ENCODE measurements at places on chromosomes 3 and 15.

DNA sequence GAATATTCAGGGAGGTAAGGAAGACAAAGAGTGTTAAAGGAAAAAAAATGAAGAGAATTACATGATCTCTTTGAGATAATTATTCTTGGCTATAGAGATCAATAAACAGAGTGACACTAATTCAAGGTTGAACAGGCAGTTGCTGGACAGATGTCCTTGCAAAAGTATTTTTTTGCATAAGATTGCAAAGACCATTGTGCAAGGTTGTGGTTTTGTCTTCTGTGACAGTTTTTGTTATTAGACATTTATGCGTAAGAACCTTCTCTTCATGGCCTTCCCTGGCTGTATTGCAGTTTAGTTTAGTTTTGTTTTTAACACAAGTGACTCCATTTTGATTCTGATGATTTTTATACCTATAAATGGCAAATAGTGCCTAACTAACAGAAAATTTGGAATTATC, 682.8 kb upstream of the ARPP21 start:
- no peak for DNase-seq

DNA sequence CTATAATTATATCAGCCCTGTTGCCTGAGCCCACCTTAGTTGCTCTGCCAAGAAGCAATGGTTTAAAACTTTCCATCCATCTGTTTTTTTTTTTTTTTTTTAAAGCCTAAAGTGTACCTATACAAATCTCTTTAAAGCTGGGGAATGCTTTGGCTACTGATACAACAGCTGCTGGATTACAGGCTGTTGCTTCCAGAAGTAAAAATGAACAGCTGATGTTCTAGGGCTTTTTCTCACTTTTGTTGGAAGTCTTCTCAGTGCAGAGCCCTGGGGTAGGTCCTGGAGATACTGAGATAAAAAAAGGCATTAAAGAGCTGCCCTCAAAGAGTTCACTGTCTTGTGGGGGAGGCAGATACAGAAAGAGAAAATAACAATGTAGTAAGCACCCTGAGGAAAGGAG, 218.1 kb downstream of the NLGN1 start:
- DNase-seq: no peak

DNA sequence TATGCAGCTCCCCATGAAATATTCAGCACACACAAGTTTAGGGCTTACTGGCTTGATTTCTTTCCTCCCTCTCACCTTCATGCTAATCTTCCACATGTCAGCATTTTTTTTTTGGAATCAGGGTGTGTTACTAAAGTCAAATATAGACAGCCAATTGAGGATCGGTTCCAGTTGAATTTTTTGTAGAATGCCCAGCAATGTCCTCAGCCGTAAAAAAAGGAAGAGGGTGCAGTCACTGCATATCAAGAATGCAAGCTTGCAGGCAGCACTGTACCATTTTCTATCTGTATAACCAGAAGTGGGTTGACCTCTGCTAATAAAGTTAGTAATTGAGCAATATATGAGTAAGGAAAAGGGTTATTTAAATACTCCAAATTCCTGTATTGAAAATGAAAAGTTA, 51.4 kb upstream of the CHMP2B start:
- no peak for DNase-seq

- no peak for DNase-seq
Measured at GRCh38 chr15:70863450-70864218, 9.7 kb upstream of the LARP6 start.

GRCh38 chr15:51879555-51879954, 50.1 kb downstream of the TMOD3 start:
- no peak for DNase-seq

- no peak for DNase-seq
Measured at GRCh38 chr3:28334552-28334951, 14.0 kb upstream of the ZCWPW2 start.

- DNase-seq: no peak
Measured at GRCh38 chr15:70240082-70240481, 142.4 kb upstream of the TLE3 start.

GRCh38 chr3:66785191-66785909, 212.8 kb upstream of the KBTBD8 start:
- no peak for DNase-seq

DNA sequence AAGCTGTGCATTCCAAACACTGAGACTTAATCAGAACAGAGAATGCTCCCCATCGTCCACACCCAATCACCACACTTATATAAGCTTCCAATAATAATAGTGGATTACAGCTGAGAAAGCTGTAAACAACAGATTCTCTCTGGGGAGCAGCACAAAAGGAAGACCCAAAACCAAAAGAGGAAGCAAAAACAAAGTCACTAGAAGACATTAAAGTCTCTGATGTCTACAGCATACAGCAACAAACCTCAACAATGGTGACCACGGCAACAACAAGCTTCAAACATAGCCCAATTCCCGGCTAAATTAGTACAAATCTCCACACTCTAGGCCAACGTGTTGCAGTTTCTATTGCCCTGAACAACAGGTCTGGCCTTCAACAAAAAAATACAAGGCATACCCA, 37.7 kb downstream of the ZDHHC23 start:
- no peak for DNase-seq

GRCh38 chr15:57591822-57592367, at the start of gene MYZAP:
TSS of gene MYZAP (plus strand) at chr15:57591904. CDS start at chr15:57592035, 131 bp downstream.
- DNase-seq: no peak

Data from stimulated activated CD8-positive, alpha-beta memory T cell treated with anti-CD3 and anti-CD28 coated beads, Interleukin-7, amount 100 ng/mL, for 4 hours (primary cell).